ENCODE measurements at places on chromosomes 5 and 9.

- no peak for DNase-seq
Measured at GRCh38 chr5:168964182-168964581, 336.8 kb downstream of the SLIT3 start.

GRCh38 chr5:43294226-43294625 lies 19.0 kb downstream of the HMGCS1 start:
- peak; percentile 71 for DNase-seq

GRCh38 chr9:77987880-77988525 lies 43.6 kb downstream of the GNAQ start:
- DNase-seq, result no peak

GRCh38 chr9:125343518-125344275 lies 82.1 kb downstream of the GAPVD1 start:
- DNase-seq, result no peak

GRCh38 chr5:62326302-62326701 lies 20.3 kb downstream of the KIF2A start:
- no peak for DNase-seq

DNA sequence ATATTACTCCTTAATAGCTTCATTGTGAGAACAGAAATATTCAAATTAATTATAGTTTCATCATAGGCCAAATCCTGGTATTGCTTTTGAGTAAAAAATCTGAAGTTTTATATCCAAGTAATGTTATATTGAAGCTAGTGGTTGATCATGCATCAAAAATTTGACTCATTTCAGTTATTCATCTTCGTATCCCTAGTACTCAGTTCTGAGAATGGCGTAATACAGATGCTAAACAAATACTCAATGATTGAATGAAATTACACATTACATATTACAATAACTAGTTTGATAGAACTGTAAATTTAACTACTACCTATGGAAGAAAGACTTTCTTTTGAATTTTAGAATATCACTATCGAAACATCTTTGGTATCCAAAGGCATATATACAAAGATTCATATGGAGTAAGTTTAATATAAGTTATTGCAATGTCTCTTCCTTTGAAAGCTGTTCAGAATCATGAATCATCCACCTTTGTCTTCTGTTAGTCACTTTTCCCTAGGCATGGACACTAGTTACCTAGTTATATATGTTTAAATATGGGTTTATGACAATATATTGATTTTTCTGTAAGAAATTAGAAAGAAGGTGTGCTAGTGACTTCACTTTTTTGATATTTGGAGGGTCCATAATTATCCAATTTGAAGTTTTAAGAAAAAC lies 5.0 kb upstream of the ZNF462 start:
- no peak for DNase-seq

DNA sequence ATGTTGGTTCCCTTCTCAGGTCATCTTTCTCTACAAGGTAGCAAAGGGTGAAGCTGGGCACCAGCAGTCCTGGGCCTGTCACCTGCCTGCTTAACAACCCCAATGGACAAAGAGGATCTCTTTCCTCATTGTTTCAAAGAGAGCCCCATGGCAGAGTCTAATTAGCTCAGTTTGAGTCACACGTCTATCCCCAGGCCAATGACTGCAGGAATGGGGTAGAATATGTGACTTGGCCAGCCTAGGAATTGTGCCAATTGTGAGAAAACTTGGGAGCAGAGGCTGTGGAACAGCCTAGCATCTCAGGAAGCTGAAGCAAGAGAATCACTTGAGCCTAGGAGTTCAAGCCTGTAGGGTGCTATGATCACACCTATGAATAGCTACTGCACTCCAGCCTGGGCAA lies 3.6 kb upstream of the RAPGEF1 start:
- no peak for DNase-seq

- DNase-seq, result no peak
Measured at GRCh38 chr5:110414360-110414759, 312.1 kb downstream of the TMEM232 start.

DNA sequence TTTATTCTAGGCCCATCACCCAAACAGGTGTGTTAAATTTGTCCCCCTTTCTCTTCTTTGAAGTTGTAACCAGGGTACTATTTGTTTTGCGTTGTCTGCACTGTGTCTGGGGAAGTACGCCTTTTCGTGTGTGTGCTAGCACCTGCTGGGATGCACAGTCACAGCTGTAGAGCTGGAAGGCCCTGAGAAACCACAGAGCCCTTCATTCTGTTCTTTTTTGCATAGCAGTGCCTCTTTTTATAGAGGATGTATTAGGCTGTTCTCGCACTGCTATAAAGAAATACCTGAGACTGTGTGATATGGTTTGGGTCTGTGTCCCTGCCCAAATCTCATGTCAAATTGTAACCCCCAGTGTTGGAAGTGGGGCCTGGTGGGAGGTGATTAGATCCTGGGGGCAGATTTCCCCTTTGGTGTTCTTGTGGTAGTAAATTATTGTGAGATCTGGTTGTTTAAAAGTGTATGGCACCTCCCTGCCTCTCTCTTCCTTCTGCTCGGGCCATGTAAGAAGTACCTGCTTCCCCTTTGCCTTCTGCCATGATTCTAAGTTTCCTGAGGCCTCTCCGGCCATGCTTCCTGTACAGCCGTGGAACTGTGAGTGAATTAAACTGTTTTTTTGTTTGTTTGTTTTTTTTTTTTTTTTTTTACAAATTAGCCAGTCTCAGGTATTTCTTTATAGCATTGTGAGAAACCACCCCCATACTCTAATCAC lies 14.0 kb downstream of the SEC61B start:
- no peak for DNase-seq

- DNase-seq, result no peak
Measured at GRCh38 chr9:89746385-89747116, 141.7 kb downstream of the GADD45G start.

DNA sequence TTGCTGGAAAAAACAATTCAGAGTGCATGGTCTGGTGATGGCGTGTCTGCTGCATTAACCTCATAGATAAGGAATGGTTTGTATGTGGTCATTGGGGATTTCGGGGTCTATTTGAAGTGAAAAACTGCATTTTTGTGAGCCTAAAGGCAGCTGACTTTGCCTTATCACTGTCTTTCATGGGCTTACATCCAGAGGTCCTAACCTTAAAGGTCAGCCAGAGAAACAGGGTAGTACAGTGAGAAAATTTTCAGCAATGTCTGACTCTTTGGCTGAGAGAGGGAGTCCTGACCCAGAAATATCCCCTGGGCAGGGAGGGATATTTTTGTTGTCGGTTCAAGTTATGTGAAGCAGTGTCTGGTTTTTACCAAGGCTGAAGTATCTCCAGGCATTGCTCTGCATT lies 5.7 kb downstream of the PCSK5 start:
- no peak for DNase-seq

DNA sequence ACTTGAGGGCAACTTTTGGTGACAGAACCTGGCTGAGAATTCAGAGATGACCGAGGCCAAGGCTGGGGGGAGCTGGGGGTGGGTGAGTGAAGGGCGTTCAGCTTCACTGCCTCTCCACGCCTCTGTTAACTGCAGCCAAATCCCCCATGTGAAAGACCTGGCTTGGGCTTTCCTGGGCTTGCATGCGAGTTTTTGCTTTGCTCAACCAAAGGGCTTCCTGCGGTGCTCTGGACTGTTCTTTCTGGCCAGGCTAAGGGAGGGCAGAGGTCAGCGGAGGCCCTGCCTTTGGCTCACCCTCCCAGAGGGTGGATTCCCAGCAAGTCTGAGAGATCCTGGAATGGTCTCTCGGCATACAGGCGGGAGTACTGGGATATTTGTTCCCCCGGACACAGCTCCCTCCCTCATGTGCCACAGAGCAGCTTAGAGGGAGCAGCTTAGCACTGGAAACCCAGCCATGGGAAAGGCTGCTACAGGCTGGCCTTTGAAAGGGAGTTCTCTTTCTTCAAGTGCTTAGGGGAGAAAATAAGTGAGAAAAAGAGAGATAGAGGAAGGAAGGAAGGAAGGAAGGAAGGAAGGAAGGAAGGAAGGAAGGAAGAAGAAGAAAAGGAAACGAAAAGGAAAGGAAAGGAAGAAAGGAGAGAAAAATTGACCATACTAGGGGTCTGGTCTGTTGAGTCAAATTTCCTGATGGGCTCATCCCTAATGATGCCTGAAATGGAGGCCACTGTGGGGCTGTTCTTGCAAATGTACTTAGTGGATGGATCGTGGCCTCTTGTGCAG lies 158.8 kb downstream of the FGF18 start:
- no peak for DNase-seq

DNA sequence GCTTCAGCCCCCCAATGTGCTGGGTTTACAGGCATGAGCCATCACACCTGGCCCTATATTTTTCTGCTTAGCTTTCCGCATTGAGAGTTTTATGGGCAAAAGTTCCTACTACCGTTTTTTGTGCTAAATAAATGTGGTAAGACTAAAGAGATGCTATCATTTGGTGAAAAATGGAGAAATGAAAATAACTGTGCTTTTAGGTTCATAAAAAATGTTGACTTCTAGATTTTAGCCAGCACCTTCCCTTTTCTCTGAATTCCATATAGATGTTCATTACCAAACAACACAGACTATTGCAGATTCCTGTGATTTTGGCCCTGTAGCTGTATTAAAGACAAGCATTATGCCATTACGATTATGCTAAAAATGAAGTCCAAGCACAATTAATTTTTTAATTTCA lies 72.0 kb upstream of the CTSL start:
- DNase-seq, result no peak

- DNase-seq, result no peak
Measured at GRCh38 chr5:134005417-134006061, 764 bp upstream of the VDAC1 start.

Data from PC-9 (cell line).